NCI-H1436 treated with DMSO at 0.1 percent for 48 hours (cell line): ENCODE measurements at places on chromosomes 1 and 21.

DNA sequence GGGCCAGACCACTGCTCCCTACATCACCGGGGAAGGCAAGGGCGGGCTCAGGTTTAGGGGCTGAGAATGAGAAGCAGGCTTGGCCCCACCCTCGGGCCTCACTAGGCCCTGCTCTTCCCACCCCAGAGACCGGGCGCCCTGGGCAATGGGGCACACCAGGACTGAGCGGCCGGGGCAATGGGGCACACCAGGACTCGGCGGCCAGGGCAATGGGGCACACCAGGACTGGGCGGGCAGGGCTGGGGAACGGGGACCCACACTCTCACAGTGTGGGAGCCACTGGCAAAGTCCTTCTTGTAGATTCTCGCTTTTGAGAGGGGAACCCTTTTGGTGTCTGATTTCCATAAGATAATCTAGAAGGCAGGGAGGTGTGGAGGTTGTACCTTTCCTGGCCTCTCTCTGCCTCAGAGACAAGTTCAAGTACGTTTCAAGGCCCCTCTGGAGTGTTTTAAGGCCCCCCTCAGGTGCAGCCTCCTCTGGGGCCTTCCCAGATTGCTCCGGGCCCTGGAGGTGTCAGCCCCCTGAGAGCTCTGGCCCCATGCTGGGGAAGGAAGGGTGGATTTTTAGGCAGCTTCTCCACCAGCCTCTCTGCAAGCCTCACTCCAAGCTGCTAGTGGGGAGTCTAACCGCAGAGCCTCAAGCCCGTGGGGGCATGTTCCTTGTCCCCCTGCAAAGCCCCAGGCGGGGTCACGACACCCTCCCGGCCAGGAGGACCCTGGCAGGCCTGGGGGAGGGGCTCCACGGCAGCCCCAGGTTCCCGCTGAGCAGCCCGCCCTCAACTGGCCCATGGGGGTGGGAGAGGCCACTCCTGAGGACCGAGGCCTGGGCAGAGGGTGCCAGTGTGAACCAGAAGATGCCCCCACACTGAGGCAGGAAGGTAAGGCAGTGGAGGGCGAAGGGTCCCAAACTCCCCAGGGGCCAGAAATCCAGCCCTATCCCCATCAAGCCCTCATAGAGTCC is 66.2 kb downstream of the ARHGEF16 start:
- DNase-seq: no peak

- no peak for DNase-seq
Measured at GRCh38 chr21:45974073-45975019, 7.2 kb upstream of the COL6A1 start.

- no peak for DNase-seq
Measured at GRCh38 chr1:4128616-4129015, 228.5 kb upstream of the C1orf174 start.

- no peak for DNase-seq
Measured at GRCh38 chr1:43321331-43321891, 16.2 kb upstream of the MPL start.

DNA sequence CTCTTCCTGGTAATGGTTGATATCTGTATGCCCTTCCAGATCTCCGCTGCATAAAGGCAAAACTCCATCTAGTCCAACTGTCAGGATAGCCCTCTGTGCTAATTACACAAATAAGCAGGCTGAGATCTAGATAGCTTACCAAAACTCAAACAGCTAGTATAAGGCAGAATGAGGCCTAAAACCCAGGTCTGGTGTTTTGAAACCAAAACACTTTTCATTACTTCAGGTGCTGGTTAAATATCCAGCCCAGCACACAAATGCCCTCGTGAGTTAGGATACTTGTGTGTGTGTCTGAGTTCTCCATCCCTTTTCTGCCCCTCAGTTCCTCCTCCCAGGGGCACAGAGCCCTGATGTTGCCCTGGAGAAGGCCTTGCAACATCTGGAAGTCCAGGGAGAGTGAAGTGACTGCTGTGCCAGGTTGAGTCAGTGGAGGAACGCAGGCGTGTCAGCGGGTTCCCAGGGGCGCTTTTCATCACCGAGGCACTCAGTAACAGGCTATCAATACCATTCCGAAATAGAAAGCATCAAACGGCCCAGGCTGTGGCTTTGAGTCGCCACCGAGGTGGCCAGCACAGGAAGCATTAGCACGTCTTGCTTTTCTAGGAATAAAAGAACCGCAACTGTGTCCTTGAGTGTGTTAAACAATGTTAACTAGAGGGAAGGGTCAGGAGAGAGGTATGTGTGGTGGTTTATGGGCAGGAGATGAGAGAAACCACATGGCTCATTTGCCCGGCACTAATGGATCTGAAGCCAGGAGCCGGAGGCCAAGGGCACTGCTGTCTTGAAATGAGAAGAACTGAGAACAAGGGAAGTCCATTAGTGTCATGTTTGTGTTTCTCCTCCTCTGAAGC is 90.7 kb upstream of the WLS start:
- no peak for DNase-seq

- DNase-seq: no peak
Measured at GRCh38 chr1:232924874-232925273, 25.5 kb upstream of the NTPCR start.

DNA sequence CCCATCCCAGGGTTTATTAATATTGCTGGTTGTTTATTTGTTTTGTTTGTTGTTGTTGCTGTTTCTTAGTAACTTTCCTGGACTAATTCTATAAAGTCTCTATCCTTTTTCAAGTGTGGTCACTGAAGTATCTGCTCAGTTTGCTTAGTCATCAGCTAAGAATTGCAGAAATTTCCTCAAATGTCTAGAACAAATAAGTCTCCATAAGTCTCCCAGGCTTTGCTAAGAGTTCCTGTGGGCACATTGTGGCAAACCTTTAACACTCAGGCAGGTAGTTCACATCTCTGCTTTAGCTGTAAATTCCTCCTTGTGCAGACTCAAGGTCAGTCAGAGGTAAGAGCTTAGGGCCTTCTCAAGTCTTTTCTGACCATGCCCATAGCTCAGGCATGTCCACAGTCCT is 38.9 kb upstream of the C1orf185 start:
- no peak for DNase-seq

GRCh38 chr1:41322101-41322661 is 39.1 kb upstream of the FOXO6 start:
- DNase-seq: no peak

DNA sequence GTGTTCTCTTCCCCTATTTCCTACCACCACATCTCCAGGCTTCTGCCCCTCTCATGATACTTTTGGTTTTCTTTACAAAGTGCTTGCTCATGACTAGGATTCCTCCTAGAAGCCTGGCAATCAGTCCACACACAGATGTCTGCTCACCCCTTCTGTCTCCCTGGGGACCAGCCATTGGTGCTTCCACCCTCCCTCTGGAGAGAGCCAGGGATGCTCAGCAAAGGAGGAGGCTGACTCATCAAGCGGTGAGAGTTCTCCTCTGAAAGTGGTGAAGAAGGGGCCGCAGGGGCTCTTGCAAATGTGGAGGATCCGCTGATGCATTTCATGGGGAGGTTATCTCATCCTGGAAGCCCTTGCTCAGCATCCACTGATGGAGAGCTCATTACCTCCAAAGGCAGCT is 14.5 kb downstream of the NT5C1A start:
- no peak for DNase-seq

DNA sequence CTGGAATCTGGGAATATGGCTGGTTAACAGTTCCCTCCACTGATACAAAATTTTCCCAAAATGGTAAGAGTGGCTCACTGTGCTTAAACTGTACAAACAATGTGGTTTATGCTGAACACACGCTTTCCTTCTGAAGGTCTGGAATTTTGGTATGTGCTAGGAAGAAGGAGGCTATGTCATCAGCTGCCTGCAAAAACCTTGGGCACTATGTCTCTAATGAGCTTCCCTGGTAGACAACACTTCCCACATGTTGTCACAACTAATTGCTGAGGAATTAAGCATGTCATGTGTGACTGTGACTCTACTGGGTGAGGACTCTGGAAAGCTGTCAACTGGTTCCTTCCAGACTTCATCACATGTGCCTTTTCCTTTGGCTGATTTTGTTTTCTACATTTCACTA is 29.2 kb downstream of the IPP start:
- no peak for DNase-seq

GRCh38 chr1:31760471-31761470 is 3.4 kb downstream of the ADGRB2 start:
- no peak for DNase-seq

- DNase-seq: no peak
Measured at GRCh38 chr1:7025013-7025412, 239.8 kb downstream of the CAMTA1 start.

- DNase-seq: no peak
Measured at GRCh38 chr1:152110860-152111514, 4.3 kb downstream of the TCHH start.

GRCh38 chr21:29413683-29414082 is 115.0 kb downstream of the BACH1 start:
- no peak for DNase-seq

- DNase-seq: no peak
Measured at GRCh38 chr1:58283388-58284224, 262.9 kb downstream of the OMA1 start.

DNA sequence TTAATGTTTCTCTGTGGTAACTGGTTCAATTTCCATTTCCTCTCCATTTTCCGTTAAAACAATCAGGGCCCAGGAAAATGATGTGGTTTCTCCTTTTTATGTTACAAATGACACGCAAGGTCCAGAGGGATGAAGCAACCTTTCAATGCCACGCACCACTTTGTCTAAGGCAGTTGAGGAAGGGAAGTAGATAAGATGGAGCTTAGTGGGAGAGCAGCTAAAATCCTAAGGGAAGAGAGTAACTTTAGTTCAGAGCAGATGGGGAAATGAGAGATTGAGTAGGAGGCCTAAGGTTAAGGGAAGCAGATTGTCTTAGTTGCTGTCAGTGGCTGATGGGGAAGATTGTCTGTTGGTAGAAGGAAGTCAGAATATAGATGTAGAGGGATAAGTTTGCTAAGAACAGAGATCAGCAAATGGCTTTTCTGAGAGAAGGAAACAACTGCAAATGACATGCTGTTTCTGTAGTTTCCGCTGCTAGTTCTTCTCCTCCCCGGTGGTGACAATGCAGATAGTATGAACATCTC is 660 bp downstream of the CD1C start:
- no peak for DNase-seq

DNA sequence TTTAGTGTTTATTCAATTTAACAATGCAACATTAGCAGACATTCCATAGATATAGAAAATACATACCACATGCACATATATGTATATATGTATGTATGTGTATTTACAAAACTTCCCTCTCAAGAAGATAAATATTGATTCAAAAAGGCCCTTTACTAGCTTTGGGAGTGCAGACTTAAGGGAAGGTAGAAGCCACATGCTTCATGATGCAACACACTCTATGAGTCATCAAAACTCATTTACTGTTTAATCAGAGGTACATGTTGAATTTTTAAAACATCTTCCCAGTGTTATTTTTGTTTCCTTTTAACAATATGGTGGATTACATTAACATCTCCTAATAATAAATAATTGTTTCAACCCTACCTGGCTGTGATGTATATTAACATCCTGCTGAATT is 61.4 kb upstream of the KIRREL1 start:
- no peak for DNase-seq

GRCh38 chr1:39632682-39633417 is 6.6 kb downstream of the HEYL start:
- DNase-seq: no peak
